GM23248 (cell line): ENCODE measurements at places on chromosomes 12 and 14.

DNA sequence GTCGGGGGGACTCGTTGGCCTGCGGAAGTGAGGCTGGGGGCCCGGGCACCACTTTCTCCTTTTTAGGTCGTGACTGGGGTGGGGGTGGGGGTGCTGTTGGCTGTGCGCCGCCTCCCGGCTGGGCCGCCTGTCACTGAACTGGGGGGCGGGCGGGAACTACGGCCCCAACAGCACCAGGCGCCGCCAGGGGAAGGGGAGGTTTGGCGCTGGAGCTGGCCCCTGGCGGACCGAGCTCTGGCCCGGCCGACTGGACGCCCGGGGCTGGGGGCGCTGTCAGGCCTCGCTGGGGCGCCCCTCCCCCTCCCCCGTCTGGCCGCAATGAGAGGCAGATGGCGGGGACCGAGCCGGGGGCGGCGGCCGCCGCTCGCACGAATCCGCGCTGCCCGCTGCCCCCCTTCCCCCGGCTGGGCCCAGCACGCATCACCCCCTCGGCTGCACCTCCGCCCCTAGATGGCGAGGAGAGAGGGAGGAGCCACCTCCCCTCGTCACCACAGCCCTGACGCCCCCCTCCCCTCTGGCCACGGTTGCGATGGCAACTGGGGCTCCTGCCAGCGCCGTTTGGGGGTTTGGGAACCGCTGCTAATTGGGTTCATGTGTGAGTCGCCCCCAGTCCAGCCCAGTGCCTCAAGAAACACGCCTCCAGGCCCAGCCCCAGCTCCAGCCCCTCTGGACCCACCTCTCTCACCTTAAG lies 723 bp downstream of the NFATC4 start:
- peak; percentile 90 for DNase-seq

DNA sequence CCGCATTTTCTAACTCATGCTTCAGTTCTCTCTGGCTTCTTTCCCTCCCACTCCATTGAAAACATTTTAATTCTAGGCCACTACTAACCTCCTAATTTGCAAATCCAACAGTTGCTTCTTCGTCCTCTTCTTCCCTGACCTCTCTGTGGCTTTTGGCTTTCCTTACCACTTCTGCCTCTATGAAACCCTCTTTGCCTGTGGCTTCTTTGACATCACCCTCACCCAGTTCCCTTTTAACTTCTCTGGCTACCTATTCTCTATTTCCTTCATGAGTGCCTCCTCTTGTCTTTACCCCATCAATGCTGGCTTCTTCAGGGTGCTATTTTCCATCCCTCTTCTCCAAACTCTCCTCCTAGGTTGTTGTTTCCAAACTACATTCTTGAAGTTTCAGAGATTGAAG lies 4.4 kb upstream of the HCFC2 start:
- DNase-seq: no peak

DNA sequence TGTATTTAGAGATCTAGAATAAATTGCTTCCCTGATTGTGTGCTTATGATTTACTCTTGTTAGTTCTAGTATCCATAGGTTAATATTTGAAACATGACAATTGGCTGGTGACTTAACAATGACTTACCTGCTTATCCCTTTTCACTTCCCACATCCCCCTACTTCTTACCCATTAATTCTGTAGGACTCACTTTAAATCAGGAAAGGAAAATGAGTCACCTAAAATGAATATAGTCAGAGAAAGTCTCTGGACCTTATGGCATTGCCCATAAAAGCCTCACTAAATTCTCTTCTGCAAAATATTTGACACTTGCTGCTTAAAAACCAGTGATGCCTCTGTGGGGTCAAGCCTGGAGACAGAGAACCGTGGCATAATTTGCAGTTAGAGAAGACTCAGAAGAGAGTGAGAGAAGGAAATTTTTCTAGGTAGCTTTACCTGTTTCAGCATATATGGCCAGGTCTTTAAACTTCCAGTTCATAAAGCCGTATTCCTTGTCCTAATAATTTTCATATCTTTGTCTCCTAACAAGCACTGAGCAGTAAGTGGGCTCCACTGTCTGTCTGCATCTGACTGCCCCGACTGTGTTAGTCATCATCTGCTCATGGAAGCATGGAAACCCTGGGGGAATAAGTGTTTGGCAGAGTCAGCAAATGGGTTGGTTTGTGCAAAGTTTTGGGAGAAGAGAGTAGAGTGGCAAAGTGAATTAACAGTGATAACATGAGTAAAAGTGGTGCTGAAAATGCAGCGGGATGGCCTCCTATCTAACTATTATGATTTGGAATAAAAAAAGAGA lies 294.4 kb downstream of the AKAP6 start:
- DNase-seq: peak; percentile 72

DNA sequence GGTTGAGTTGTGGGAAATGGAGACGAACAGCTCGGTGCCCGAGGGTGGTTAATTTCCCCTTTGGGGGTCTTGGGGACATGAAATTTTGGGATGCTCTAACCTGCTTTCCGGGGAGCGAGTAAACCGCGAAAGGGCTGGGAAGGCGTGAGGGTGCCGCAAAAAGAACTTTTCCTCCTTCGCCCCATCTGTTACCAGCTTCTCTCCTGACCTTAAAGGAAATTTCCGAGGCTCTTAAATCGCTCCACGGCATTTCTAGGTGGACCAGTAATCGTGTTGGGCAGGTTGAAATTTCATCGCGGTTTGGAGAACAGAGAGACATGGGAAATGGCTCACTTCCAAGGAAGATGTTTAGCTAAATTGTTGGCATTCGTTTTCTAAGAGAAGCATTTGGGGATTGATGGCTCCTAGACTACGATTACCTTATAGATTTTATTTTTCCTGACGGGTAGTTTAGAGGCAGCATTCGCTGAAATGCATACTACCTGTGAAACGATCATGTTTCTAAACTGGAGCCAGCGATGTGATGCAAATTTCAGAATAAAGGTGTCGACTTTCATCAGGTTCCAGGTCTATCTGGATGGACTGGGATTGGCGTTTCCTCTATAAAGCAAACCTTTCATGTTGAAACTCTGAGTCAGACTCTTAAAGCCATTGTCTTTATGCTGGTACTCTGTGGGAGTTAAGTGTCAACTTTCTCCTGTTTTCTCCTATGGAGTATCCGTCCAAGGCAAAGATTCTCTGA lies 414.5 kb downstream of the PCNX1 start:
- peak; percentile 84 for DNase-seq

GRCh38 chr12:61009192-61009591 lies 1251.0 kb upstream of the USP15 start:
- DNase-seq: no peak

DNA sequence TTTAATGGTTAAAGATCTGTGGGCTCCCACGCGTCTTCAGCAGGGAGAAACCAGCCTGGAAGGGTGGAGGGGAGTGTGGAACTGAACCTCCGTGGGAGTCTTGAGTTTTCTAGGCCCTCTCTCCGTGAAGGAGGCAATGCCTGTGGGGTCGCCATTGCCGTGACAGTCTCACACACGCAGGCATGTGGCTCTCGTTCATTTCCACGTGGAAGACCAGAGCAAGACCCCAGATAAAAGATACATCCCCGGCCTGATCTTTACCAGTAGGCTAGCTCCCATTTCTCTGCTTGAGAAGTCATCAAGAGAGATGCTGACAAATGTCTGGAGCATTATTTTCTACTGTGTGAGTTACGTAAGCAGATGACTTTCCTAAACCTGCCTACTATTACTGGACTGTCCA lies 491.7 kb upstream of the LMO3 start:
- DNase-seq: no peak

- peak; percentile 69 for DNase-seq
These were observed 74.0 kb upstream of the PLXNC1 start for GRCh38 chr12:94074216-94074979.
